ENCODE measurements at places on chromosomes 13 and 19.

- ATAC-seq = no peak
Observed at GRCh38 chr13:75798353-75799255, 162.5 kb downstream of the LMO7 start.

- no peak for ATAC-seq
Observed at GRCh38 chr19:2329501-2329916, 1.0 kb downstream of the SPPL2B start.

GRCh38 chr19:6048793-6049405, 61.4 kb downstream of the RFX2 start:
- ATAC-seq = peak; percentile 90

- no peak for ATAC-seq
Observed at GRCh38 chr13:114226088-114226487, 8.6 kb upstream of the CDC16 start.

DNA sequence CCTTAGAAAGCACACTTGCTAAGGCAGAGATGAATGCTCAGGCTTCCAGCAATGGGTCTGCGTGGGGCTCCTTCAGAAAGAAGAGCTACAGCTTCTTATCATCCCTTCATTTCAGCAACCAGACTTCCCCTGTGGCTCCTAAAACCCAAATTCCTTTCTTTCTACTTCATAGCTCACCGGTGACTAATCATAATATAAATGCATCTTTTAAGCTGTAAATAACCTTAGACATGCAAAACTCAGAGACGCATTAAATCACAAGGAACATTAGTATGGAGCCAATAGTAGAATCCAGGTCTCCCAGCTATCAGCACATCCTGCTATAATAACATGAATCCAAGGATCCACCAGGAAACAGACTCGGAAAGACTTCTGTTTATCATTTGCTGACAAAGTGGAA, 375.6 kb downstream of the COG6 start:
- no peak for ATAC-seq

GRCh38 chr19:30883071-30883470, 466.2 kb downstream of the TSHZ3 start:
- ATAC-seq = no peak

GRCh38 chr19:36106991-36107390, 4.0 kb upstream of the OVOL3 start:
- ATAC-seq = no peak

DNA sequence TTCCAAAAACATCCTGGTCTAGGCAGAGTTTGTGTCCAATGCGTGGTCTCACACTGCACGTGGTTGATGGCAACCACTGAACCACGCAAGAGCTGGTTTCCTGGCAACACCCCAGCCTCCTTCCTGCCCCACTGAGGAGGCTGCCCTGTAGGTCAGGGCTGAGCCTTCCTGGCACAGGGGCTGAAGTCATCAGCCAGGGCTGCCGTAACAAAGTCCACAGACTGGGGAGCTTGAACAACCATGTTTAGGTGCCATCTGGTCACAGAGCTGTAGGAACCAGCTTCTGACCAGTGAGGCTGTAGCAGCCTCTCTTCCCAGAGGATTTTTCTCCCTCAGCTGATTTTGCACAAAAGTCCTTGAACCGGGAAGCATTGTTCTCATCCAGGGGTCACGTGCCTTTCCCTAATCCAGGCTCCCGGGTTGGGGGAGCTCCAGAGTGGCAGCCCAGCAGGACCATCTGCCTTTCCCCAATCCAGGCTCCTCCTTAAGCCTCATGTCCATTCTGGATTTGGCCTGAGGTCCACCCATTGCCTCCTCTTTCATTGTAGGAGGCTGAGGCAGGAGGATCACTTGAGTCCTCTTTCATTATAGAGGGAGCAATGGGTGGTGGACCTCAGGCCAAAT, 53.9 kb downstream of the CHST8 start:
- no peak for ATAC-seq

DNA sequence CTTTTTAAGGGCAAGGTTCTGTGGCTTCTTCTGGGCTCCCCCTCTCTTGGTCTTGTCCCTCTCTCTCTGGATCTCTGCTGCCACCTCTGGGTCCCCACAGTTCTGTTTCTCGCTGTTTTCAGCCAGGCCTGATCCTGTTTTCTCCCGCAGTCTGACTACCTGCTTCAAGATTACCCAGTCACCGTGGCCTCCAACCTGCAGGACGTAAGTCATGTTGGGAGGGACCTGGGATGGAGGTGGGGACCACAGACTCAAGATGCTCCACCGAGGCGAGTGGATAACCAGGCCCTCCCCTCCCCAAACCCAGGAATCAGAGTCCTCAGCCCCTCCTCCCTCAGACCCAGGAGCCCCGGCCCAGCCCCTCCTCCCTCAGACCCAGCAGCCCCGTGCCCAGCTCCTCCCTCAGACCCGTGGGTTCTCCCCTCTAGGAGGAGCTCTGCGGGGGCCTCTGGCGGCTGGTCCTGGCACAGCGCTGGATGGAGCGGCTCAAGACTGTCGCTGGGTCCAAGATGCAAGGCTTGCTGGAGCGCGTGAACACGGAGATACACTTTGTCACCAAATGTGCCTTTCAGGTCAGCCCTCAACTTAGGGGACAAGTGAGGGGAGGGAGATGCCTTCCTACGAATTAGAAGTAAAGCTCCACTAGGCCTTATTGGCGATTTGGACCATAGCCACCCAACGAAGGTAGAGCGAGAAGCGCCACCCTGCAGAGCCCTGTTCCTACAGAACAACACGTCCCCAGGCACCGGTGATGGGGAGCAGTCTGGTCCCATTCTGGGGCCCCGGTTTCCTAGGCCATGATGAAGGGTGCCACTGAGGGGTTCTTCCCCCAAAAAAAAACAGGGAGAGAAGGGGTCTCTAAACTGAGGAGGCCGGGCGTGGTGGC, 2.2 kb downstream of the FLT3LG start:
- no peak for ATAC-seq

GRCh38 chr13:50340551-50341287, 325.5 kb downstream of the KCNRG start:
- ATAC-seq = peak; percentile 62

DNA sequence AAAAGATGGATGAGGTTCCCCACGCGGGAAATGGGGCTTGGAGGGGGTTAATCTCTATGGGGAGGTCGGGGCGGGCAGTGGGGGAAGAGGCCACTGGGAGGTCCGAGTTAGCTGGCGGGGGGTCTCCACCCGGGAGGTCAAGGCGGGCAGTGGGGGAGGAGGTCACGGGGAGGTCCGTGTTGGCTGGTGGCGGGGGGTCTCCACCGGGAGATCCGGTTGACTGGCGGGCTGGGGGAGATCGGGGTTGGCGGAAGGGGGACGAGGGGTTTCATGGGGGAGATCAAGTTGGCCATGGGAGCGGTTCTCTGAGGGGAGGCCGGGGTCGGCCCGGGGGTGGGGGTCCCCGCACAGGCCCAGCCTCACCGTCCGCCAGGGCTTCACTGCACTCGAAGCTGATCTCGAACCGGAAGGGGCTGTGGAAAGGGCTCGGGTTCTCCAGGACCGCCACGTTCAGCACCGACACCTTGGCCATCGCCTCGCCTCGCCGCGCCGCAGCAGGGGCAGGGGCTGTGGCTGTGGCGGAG, 342 bp downstream of the ASF1B start:
- no peak for ATAC-seq

- no peak for ATAC-seq
Observed at GRCh38 chr13:51550151-51550550, 34.1 kb upstream of the WDFY2 start.

- ATAC-seq = no peak
Observed at GRCh38 chr13:52938065-52938464, 89.6 kb upstream of the PCDH8 start.

GRCh38 chr13:109100705-109101304, 471.4 kb downstream of the MYO16 start:
- ATAC-seq = peak; percentile 36

DNA sequence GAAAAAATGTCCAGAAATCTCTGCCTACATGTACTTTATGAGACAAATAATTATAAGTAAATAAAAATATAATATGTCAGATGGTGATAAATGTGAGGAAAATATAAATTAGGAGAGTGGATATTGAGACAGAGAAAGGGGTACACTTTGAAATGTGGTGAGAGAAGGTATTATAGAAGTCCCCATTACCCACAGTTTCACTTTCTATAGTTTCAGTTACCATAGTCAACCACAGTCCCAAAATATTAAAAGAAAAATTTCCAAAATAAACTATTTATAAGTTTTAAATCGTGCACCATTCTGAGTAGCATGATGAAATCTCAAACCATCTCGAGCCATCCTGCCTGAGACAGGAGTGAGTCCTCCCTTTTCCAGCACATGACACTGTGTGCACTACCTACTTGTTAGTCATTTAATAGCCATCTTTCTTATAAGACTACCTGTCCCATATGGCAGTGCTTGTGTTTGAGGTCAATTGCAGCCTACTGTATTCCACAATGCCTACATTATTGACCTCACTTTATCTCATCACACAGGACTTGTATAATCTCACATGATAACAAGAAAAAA, 653.7 kb downstream of the DACH1 start:
- ATAC-seq = no peak

GRCh38 chr19:43780706-43781525, at the start of gene KCNN4:
KCNN4 (minus strand) TSS chr19:43780973; CDS start chr19:43780861, 112 bp downstream.
- no peak for ATAC-seq

GRCh38 chr19:13270514-13271105, 120.4 kb downstream of the IER2 start:
- ATAC-seq = no peak

DNA sequence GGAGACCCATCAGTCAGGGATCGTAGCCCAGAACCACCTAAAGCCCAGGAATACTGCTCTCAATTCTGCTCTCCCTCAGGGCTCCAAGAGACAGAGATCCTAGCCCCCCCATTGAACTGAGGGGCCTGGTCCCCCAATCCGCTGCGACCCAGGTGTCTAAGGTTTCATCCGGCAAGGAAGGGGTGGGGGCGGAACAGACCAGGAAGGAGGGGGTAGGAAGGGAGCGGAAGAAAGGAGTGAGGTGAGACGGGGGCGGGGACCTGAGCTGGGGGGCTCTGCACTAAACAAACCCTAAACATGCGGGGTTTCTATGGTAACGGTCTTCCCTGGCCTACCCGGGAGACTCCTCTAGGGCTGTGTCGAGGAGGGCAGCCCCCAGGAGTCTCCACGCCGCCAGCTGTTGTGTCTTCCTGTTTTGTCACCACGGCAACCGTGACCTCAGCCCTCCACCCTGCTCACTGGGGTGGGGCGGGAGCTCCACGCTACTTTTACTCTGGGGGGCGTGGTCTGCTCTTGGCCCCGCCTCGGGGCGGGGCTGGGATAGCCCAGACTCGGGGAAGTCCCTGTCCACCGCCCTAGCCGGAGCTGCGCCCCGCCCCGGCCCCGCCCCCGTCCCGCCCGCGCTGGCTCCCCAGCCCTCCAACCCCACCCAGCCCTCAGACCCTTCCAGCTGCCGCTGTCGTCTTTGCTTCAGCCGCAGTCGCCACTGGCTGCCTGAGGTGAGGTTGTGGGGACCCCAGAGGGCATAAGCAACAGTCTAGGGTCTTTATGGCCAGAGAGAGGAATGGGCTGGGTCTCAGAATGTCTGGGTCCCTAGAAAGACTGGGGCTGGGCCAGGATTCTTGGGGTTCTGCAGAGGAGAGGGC, at the start of gene MYADM:
TSS of gene MYADM (plus strand) at position 659 of the 866 bp plus-strand sequence. CDS start 5,647 bp downstream, outside the sequence.
- ATAC-seq = peak; percentile 85

DNA sequence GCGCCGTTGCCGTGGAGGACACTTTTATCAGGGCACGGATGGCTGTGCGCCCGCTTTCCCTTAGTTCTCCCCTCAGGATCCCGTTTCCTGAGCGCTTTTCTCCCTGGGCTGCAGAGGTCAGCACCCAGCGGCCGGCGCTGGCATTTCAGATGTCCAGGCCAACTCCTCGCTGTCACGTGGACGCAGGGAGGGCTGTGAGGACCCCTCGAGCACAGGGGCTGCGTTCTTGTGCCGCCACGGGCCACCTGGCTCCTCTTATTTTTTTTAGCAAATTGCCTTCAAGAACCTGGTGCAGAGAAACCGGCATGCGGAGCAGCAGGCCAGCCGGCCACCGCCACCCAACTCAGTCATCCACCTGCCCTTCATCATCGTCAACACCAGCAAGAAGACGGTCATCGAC, 22.3 kb downstream of the ATP4B start:
- no peak for ATAC-seq

- no peak for ATAC-seq
Observed at GRCh38 chr19:281992-282391, 9.2 kb downstream of the PLPP2 start.

DNA sequence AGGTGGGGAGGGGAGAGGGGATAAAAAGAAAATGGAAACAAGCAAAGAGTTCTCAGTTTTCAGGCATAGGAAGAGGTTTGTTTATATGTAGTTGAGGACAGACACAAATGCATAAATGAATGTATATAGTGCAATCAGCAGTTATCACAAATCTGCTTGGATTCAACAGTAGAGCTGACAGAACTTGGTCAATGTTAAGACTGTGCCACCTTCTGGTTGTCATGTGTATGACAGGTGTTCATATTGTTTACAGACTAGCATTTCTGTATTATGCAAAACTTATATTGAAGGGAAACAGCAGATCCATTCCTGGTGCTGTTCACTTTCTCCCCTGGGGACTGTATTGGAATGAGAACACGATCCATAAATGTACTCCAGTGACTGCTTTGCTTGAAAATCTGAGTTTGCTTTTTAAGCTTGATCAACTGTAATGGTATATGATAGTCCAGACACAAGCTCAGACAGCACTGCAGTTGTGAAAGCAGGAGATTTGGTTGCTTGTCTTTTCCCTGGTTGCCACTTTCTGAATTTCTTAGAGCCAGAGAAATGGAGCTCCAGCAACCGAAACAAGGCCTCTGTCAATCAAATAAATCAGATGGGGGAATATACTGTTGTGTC, 319.5 kb upstream of the OBI1 start:
- ATAC-seq = no peak

- no peak for ATAC-seq
Observed at GRCh38 chr13:31769575-31769974, 30.2 kb downstream of the RXFP2 start.

DNA sequence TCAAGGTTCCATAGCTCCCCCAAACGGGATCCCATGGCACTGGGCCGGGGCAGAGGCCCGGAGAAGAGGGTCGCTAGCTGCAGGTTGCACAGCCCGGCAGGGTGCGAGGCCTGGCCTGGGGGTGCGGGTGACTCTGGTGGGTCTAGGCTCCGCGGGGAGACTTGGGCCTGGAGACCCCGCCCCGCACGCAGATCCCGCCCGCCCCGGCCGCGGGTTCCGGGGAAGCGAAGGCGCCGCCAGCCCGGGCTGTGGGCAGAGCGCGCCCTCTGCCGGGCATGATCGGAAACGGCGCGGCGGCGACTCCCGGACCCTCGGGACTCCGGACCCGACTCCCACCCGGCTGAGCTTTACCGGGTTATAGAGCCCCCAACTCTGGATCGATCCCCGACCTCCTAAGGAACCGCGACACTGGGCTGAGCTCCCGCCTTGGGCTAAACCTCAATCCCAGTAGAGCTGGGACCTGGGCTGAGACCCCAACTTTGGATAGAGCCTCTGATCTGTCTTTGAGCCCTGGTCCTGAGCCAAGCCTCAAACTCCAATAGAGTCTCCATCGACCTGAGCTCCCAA, 3.1 kb upstream of the TNFAIP8L1 start:
- ATAC-seq = peak; percentile 14

DNA sequence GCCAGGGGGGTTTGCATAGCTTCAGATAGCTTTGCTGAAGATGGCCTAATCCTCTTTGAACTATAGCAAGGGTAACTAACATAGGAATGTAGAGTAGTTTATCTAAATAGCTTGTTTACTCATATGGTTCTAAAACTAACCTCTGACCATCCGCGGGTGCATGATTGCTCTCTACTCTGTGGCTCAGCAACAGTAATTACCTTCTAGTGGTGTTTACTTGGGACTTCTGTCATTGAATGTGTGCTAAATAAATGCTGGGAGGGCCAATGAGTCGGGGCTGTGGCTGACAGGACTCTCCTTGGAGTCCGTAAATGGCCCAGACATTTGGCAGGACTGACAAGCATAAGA, 1461.9 kb downstream of the UQCRFS1 start:
- no peak for ATAC-seq

GRCh38 chr13:110771194-110771593, 57.7 kb downstream of the ING1 start:
- ATAC-seq = peak; percentile 41
